ENCODE measurements at places on chromosomes 11 and 22. TPM values are rescaled to one million over a fixed set of nuclear protein-coding genes. Genes with fewer than 3 reads are reported as not detected.

SEC14L6 gene
- total RNA-seq = not detected

MMP1 gene
- total RNA-seq = not detected

GDPD4 gene
- not detected for total RNA-seq

MGAT3 gene
- total RNA-seq = 0.38 TPM

OR10A2 gene
- not detected for total RNA-seq

CHST1 gene
- total RNA-seq = not detected

MIAT gene
- 12.6 TPM for total RNA-seq

MS4A15 gene
- total RNA-seq = not detected
